ENCODE measurements at places on chromosomes 5 and 9. TPM values are rescaled to one million over a fixed set of nuclear protein-coding genes. Genes with fewer than 3 reads are reported as not detected.

Gene AP3B1
- 31.0 TPM for total RNA-seq

Gene HTR1A
- not detected for total RNA-seq

Gene TIGD6
- 4.9 TPM for total RNA-seq

Gene PTPRD
- 0.43 TPM for total RNA-seq

Gene CARD9
- 1.3 TPM for total RNA-seq

Gene GALT
- 16.1 TPM for total RNA-seq

Gene WDR38
- 0.12 TPM for total RNA-seq

Gene FOXD4L5
- not detected for total RNA-seq

Gene GDNF
- not detected for total RNA-seq

Gene IRX2
- total RNA-seq, result 2.1 TPM

Gene DDX4
- not detected for total RNA-seq

Gene PCDHB8
- 0.19 TPM for total RNA-seq

Gene ARHGEF28
- total RNA-seq, result 11.5 TPM

Gene NUTM2F
- total RNA-seq, result not detected

Gene ADAMTS12
- 7.0 TPM for total RNA-seq

Gene ZNF367
- total RNA-seq, result 5.6 TPM

All from A549 treated with Mapracorat at 1 μM for 4 hours (cell line).